ENCODE measurements at places on chromosomes 11 and 22.

DNA sequence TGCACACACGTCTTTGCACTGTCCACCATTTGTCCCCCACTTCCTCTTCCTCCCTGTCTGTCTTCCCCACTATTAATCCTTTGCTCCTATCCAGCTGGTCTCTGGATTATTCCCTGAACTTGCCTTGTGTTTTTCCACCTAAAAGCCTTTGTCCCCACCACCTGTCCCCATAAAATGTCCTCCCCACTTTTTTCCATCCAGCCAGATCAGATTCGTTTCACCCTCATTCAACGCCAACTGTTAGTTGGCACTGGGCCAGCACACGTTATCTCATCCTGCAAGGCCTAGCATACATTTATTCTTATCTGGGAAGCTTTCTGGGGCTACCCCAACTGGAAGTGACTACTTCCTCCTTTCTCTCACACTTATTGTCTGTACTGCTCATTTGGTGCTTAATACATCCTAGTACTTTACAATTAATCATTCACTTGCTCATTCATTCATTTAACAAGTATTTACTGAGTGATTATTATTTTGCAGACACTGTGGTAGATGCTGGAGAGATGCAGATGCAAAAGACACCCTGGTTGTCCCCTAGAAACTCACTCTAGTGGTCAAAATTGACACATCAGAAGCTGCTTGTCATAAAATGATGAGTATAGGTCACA lies 96.2 kb downstream of the RASSF10 start:
- DNase-seq = no peak

- peak; percentile 71 for DNase-seq
Measured at GRCh38 chr11:48013269-48013901, 33.0 kb downstream of the PTPRJ start.

DNA sequence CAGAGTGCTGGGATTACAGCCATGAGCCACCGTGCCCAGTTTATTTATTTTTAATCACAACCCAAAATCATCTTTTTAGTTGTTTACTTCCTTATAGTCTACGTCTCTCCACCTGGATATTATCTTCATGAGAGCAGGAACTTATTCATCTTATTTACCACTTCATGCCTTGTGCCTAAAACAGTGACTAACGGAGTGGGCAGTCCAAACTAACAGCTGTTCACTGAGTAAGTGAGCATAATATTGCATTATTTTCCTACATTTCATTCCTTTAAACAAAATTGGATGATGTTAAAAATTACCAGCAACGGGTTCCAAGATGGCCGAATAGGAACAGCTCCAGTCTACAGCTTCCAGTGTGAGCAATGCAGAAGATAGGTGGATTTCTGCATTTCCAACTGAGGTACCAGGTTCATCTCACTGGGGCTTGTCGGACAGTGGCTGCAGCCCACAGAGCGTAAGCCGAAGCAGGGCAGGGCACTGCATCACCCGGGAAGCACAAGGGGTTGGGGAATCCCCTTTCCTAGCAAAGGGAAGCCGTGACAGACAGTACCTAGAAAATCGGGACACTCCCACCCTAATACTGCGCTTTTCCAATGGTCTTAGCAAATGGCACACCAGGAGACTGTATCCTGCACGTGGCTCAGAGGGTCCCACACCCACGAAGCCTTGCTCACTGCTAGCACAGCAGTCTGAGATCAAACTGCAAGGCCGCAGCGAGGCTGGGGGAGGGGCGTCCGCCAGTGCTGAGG lies 14.1 kb downstream of the TMEM123 start:
- no peak for DNase-seq

DNA sequence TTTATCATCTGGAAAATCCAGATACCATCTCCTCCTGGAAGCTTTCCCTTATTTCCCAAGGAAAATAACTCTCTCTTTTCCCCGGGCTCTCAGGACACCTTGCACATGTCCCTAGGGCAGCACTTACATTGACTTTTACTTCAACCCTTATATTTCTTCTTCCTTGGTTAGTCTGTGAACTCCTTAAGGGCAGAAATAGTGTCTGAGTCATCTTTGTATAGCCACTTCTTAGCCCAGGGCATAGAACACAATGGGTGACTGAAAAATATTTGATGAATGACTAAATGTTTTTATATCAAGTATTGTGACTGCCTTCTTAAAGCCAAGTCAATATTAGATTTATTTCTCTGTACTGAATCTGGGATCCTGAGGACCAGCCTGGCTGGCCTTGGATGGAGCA lies 45.4 kb upstream of the MYOD1 start:
- peak; percentile 24 for DNase-seq

DNA sequence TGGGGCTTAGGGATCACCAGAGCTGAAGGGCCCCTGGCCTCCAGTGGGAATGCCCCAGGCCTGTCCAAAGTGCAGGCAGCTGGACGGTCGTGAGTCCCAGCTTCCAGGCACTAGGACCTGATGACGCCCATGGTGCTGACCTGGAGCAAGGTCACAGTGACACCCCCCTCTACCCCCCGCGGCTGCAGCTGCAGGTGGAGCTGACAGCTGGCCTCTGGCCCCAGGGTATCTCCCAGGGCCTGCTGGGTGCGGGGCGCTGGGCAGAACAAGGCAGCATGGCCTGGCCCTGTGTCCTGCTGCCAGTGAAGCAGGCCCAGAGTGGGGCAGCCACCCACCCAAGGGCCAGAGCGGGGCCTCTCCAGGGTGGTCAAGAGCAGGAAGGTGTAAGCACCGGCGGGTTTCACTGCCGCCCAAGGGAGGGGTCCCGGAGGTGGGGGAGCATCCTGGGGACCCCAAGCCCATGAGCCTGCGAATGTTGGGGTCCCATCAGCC lies 553 bp upstream of the TCIRG1 start:
- DNase-seq = no peak

- no peak for DNase-seq
Measured at GRCh38 chr22:22194931-22195264, 49.7 kb upstream of the VPREB1 start.

- peak; percentile 68 for DNase-seq
Measured at GRCh38 chr22:27245056-27245455, 556.5 kb downstream of the MN1 start.

- peak; percentile 76 for DNase-seq
Measured at GRCh38 chr11:18578975-18579598, 9.4 kb downstream of the UEVLD start.

GRCh38 chr22:24763872-24764485 lies 10.5 kb downstream of the PIWIL3 start:
- DNase-seq = no peak

GRCh38 chr22:47204002-47204979 lies 441.8 kb downstream of the TBC1D22A start:
- no peak for DNase-seq

DNA sequence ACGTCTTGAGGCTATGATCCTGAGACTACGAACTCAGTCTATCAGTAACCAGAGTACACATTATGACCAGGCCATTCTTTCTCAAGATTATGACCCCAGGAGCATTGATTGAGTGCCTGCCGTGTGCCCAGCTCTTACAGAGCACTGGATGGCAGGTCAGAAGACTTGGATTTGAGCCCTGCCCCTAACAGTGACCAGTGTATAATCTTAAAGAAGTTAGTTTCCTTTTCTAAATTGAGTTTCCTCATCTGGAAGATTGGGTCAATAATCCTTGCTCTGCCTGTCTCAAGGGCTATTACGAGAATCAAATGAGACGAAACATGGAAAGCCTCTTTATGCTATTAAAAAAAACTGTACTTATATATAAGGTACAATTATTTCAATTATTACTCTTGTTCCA lies 38.2 kb downstream of the SLCO2B1 start:
- no peak for DNase-seq

- DNase-seq = no peak
Measured at GRCh38 chr11:19013181-19013857, 47.2 kb downstream of the MRGPRX2 start.

DNA sequence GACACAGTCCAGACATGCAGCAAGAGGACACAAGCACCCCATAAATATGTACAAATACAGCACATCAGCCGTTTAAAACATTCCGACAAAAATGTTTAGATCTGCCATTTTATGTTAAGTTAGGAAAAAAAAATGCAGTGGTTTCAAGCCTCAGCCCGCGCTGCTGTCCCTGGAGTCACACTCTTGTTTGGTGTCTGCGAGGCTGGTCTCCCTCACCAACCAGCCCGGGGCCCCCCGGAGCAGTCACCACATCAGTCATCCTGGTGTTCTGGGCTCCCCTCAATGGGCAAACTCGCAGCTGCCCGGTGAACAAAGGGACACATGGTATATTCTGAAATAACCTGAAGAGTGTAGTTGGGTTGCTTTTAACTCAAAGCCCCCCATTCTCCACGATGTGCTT lies 1022.2 kb downstream of the BRD1 start:
- DNase-seq = no peak

- DNase-seq = no peak
Measured at GRCh38 chr11:128616161-128616560, 28.8 kb upstream of the ETS1 start.

DNA sequence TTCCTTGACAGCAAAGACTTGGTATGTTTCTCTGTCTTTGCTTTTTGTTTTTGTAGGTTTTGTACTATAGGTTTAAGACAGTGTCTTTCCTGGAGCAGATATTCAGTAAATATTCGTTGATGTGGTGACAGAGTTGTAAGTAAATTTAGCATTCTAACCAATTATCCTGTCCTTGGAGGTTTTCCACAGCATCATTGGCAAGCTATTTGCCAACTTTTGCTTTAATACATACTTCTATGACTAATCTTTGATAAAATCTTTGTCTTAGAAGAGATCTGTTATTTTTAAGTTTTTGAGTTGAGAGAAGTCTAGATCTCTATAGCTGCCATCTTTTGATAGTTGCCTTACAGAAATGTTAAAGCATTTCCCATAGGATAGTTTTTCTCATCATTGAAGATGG lies 3.8 kb downstream of the USP47 start:
- no peak for DNase-seq

DNA sequence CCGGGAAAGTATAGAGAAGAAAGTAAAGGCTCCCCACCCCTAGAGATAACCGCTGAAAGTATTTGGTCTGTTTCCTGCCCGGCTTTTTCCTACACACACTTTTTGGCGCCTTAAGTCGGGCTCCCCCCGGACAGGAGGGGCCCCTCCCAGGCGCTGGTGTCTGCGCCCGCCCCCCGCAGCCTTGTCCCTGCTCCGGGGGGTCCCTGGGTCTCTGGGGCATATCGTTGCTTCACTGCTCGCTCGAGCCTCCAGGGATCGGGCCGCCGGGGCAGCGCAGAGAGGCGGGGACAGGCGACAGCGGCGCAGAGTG lies 928 bp upstream of the CRACR2B start:
- DNase-seq = no peak

DNA sequence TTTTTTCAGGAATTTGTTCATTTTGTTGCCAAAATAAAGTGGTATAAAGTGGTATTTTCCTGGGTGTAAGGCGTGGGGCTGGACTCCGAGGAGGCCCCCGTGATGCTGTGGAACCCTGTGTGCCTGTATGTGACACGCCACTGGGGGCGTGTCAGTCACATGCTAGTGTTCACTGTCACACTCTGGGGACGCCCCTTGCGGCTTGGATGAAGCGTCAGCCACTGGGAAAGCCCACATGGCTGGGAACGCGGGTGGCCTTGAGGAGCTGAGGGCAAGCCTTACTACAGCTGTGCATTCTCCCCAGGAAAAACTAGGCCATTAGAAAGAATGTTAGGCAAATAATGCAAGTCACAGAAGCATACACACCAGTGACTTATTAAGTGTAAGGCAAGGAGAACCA lies 77.0 kb upstream of the SLC25A18 start:
- DNase-seq = no peak

DNA sequence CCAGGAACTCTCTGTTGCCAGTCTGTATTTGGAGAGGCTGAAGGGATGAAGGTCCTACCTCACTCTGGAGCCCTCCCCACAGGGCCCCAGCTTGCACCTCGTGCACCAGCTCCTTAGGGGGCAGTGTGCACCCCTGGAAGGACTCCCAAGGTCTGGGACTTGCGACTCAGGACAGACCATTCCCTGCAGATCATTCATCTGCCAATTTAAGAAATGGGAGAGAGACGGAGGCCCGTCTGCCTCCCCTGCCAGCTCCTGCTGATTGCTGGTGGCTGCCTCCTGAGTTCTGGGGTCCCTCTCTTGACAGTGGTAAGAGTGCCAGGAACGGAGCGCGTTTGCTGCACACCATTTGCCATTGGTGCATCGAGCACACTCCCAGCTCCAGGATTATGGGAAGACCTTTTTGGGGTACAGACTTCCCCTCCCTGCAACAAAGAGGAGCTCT lies 27.4 kb upstream of the MALAT1 start:
- DNase-seq = peak; percentile 37

DNA sequence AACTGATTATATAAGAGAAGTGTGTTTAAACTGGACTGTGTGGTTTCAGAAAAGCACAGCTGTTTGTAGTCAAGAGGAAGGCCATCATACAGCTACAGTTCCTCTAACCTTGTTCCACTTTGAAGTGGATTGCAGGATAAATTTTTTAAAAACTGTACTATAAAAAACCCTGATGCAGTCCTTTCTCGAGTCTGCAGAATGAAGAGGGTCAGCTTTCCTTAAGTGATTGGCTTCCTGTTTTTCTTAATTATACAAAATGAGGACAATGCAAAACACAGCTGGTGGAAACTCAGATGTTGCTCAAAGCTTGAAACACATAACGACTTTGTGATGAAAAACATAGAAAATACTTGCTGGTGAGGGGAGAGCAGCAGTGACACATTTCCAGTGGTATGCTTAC lies 1060.5 kb downstream of the DLG2 start:
- DNase-seq = no peak

DNA sequence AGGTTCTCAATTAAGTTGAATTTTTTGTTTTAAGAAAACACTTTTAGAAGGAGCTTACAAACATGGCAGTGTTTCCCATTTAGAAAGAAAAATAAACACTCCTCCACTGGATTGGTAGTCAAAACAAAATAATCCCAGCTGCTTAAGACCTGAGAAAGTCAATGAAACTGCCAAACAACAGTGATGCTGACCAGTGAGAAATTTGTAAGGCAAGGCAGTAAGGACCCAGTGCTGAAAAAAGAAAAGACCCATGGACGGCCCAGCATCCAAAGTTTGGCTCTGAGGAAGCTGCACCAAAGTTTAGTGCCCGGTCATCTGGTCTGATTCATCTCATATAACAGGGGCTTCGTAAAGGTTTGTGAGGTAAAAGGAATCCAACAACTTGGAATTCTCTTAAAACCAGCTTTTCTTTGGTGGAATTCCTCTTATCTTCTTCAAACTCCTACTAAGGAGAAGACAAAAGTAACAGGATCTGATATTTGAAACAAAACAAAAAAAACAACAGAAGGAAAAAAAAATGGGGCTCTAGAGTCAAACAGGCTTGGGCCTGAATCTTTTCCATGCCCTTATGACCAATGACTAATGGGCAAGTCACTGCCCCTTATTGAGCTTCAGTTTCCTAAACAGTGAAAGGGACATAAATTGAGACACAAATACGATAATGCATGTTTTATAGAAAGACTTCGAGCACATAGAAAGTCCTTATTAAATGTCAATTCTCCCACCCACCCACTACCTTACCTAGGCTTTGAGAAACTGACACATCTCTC lies 383.0 kb upstream of the NARS2 start:
- DNase-seq = no peak

GRCh38 chr22:38310518-38311322 lies 6.5 kb downstream of the CSNK1E start:
- DNase-seq = no peak

GRCh38 chr11:128933481-128934178 lies 9.0 kb downstream of the TP53AIP1 start:
- DNase-seq = no peak

All from RCC 7860 (cell line).